ENCODE measurements at places on chromosomes 2 and 18.

DNA sequence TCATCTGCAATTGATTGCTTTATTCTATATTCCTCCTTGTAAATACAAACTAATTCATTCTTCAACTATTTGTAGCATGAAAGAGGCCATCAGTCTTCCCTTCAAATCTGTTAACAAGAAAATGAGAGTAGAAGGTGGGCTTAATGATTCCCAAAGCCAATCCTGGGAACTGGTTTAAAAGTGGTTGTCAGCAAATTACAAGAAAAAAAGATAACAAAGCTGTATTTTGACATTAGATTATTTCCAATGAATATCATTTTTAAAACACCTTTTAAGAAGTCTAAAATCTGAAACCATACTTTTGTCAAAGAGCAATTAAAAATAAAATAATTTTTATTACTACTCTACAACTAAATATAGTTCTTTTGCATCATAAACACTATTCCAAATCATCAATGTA is 139.2 kb downstream of the DYM start:
- DNase-seq: no peak

DNA sequence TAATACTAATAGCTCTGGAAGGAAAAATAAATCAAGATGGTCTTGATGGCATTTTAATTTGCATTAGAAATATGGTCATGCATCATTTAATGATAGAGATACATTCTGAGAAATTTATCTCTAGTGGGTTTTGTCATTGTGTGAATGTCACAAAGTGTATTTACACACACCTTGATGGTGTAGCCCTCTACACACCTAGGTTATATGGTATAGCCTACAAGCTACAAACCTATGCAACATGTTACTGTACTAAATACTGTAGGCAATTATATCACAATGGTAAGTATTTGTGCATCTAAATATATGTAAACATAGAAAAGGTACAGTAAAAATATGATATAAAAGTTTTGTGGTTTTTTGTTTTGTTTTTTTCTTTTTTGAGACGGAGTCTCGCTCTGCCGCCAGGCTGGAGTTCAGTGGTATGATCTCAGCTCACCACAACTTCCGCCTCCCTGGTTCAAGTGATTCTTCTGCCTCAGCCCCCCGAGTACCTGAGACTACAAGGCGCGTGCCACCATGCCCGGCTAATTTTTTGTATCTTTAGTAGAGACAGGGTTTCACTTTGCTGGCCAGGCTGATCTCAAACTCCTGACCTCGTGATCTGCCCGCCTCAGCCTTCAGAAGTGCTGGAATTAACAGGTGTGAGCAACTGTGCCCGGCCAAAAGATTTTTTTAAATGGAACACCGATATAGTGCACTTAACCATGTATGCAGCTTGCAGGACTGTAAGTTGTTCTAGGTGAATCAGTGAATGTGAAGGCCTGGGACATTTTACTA is 83.7 kb upstream of the UBXN4 start:
- no peak for DNase-seq

DNA sequence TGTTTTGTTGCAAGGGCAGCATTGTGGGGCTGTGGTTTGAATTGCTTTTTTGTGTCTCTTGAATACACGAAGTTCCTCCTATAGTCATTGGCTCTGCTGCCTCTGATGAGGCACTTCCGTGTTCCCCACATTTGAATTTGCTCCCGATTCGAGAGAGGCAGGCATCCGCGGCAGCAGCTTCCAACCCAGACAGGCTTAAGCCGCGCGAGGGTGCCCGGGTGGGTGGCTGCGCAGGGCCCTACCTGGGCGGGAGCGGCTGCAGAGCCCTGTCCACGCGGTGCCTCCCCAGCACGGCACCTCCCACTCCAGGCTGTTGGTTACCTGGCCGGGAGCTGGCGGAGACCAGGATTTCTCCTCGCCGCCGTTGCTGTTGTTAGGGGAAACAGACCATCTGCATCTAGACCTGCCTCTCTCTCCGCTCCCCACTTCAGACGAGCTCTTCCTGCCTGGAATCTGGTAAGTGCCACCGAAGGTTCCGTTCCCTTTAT is 151.3 kb downstream of the NEDD4L start:
- DNase-seq: peak; percentile 47

- no peak for DNase-seq
These were observed 74.8 kb downstream of the TCF4 start for GRCh38 chr18:55513161-55513560.

DNA sequence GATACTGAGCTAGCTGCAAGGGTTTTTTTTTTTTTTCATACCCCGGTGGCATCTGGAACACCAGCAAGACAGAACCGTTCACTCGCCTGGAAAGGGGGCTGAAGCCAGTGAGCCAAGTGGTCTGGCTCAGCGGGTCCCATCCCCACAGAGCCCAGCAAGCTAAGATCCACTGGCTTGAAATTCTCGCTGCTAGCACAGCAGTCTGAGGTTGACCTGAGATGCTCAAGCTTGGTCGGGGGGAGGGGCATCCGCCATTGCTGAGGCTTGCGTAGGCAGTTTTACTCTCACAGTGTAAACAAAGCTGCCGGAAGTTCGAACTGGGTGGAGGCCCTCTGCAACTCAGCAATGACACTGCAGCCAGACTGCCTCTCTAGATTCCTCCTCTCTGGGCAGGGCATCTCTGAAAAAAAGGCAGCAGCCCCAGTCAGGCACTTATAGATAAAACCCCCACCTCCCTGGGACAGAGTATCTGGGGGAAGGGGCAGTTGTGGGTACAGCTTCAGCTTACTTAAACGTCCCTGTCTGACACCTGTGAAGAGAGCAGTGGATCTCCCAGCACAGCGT is 5.1 kb upstream of the MIB1 start:
- no peak for DNase-seq

DNA sequence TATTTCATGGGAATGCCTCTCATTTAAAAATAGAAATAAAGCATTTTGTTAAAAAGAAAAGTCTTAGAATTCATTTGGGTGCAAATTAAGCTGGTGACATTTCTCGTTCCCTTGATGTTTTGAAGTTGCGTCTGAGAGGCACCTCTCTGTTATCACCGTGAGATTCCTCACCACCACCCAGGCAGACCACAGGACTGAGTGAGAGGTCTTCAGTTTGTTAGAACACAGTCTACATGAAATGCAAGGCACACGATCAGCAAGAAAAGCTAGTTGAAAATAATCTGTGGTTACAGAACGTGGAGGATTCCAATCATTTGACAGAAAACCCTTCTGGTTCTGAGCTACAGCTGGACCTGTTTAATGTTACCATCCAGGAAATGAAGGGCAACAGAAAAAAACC is 116.0 kb downstream of the UXS1 start:
- DNase-seq: no peak

- DNase-seq: no peak
These were observed 95.3 kb downstream of the CCDC93 start for GRCh38 chr2:117918608-117919007.

GRCh38 chr2:156346731-156347130 is 14.2 kb upstream of the NR4A2 start:
- no peak for DNase-seq

DNA sequence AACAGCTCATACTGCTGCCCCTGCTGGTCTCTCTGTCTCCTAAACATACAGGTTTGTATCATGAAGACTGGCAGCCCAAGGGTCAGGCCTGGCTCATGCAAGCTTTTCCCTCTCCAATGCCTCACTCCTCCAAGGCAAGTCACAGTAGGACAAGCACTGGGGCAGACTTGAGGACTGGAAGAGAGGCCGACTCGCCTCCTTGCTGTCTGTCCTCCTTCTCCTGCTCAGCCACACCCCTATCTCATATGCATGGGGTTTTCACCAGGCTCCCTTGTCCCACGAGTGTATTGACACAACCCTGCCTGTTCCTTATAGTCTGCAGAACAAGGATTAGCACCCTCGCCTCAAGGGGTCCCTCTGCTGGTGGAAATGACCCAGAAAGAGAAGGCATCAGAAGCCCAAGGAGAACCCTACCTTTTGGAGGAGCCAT is 223.7 kb downstream of the SOX11 start:
- no peak for DNase-seq

DNA sequence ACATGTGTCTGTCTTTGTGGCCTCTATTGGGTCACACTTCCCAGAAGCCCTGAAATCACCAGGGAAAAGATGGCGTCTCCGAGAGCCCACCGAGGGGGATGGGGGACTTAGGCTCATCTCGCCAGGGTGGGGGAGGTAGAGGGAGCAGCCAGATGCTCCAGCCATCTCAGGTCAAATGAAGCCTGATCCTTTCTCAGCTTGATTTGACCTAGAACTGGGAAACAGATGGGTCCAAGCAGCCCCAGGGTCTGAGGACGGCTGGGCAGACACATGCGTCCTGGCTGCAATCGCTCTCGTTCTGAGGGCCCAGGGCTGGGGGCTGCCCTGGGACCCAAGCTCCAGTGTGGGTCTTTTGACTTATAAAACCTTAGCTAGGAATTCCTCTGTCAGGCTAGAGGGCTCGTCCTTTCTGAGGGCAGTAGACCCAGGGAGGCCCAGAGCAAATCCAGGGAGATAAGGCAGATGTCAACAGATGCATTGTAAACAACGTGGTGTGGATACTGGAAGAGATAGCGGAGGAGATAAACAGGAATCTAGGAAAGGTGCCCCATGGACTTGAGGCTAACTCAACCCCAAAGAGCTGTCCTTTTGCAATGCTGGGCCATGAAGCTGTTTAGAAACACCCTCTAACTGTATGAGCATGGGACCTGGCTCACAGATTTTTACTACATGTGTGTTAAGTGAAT is 127.7 kb downstream of the MYCN start:
- DNase-seq: no peak

DNA sequence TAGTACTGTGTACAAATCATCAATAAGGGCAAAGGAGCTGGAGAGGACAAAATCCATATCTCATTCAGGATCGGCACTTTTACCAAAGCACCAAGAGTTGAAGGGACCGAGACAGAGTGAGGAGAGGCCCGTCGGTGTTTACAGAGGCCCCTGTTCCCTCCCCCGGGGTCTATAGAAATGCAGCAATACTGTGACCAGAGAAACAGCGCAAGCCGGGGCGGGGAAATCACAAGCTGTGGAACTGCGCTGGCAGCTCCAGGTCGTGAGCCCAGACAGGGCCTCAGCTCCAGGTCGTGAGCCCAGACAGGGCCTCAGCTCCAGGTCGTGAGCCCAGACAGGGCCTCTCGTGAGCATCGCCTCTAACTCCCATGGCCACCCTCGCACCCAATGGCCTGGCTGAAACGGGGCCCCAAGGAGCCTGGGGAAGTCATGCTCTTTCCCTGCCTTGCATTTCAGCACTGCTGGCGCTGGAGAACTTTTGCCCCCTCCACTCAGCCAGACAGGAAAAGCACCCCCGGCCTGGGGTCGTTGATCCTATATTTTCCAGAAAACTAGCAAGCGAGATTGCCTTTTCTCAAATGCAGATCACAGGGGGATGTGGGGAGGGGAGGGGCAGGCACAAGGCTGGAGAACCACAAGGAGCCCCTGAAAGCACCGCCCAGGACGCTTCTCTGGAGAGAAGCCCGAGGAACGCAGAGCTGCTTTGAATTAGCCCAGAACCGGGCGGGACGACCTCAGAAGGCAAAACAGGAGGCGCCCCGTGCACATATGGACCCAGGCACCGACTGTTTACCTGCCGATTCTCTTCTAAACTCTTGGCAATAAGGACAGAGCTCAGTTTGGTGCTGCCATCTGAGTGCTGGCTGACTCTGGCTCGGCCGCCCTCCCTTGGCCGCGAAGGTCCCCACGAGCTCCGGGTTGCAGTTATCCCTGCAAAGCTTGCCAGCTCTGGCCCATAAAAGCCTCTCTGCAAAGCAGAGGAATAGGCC is 223.7 kb downstream of the ACKR3 start:
- no peak for DNase-seq

GRCh38 chr2:25492726-25493125 is 151.0 kb upstream of the DNMT3A start:
- no peak for DNase-seq

GRCh38 chr2:205712508-205712907 is 30.2 kb downstream of the NRP2 start:
- no peak for DNase-seq

- no peak for DNase-seq
These were observed 6.5 kb upstream of the NT5DC4 start for GRCh38 chr2:112714331-112714730.

GRCh38 chr2:139216435-139216834 is 436.2 kb upstream of the NXPH2 start:
- no peak for DNase-seq

DNA sequence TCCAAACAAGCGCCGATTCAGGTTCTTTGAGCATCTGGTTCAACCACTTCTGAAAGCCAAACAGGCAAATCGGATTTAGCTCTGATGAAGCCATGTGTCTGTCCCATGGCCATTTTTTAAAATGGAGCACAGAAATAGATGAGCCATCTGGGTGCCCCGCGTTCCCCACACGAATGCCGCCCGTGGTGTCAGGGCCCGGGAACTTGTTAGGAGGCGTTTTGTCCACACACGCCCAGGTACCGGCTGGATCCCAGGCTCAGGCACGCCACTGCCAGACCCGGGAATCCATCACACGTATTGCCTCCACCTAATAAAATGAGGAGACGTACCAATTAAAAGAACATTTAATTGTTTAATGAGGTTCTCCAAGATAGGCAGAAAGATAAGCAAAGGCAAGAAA is 374.4 kb upstream of the SALL3 start:
- DNase-seq: peak; percentile 61

DNA sequence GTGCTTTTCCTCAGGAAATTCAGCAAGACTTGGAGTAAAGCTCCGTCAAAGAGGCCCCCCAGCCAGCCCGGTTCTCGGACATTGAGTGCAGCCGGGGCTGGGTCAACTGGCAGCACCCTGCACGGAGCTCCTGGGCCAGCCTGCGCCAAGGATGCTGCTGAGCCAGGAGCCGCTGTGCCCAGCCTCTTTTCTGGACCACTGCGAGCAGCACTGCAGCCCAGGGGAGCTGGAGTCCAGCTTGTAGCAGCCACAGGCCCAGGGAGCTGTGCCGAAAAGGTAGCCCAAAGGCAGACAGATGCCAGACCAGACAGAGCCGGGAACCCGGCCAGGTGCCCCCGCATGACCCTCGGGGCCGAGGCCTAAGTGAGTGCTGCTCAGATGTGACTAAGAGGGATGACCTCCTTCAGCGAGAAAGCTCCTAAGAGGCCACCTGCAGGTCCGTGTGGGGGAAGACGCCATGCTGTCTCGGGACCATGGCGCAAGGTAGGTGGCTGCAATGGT is 7.3 kb downstream of the CLHC1 start:
- no peak for DNase-seq

Measured in aorta (tissue), 5 donors.